Left lung (tissue), 14 donors: ENCODE measurements at places on chromosomes 5 and 9. TPM values are rescaled to one million over a fixed set of nuclear protein-coding genes. Genes with fewer than 3 reads are reported as not detected.

Gene SMIM33
- not detected for total RNA-seq

Gene BTNL3
- not detected for total RNA-seq

Gene LCN10
- total RNA-seq = 0.32 TPM

Gene CRB2
- 0.09 TPM for total RNA-seq

Gene MARCOL
- total RNA-seq = not detected
